ENCODE measurements at places on chromosomes 3 and 15.

DNA sequence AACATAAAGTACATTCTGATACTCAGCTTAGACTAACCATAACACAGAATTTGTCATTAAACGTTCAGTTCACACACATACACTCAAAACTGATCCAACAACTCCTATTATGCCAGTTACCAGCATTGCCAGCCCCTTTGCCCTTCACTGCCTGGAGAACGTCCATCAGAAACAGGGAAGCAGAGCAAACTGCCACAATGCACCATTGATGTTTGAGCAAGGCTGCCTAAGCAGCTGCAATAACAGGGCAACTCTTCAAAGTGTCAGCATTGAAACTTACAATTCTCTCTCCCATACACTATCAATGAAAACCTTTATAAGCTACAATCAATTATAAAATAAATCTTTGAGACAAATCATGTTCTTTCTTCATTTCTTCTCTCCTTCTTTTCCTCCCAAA is 85.1 kb downstream of the ZBTB20 start:
- no peak for DNase-seq

- no peak for DNase-seq
Observed at GRCh38 chr3:61080737-61081445, 170.4 kb downstream of the FHIT start.

DNA sequence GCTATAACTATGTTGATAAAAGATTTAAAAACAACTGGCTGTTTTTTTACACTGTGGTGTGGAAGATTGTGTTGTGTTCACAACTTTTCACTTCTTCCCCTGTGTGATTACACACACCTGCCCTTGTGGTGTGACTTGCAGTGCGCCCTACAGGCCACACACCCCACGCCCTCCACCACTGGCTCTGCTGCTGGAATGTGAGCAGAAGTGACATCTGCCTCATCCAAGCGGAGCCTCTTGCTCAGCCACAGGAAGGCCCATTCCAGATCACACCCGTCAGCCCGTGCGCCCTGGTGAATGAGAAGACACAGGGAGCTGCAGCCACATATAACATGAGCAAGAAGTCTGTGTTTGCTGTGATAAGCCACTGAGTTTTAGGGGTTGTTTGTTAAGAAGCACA is 7.0 kb downstream of the CCR2 start:
- no peak for DNase-seq

GRCh38 chr3:46188708-46189107 is 19.4 kb downstream of the CCR1 start:
- DNase-seq: no peak

- no peak for DNase-seq
Observed at GRCh38 chr3:126540342-126540849, 16.4 kb downstream of the CHST13 start.

- no peak for DNase-seq
Observed at GRCh38 chr15:87871258-87871681, 385.3 kb downstream of the NTRK3 start.
